CD4-positive, CD25-positive, alpha-beta regulatory T cell (primary cell): ENCODE measurements at places on chromosomes 2 and 18.

DNA sequence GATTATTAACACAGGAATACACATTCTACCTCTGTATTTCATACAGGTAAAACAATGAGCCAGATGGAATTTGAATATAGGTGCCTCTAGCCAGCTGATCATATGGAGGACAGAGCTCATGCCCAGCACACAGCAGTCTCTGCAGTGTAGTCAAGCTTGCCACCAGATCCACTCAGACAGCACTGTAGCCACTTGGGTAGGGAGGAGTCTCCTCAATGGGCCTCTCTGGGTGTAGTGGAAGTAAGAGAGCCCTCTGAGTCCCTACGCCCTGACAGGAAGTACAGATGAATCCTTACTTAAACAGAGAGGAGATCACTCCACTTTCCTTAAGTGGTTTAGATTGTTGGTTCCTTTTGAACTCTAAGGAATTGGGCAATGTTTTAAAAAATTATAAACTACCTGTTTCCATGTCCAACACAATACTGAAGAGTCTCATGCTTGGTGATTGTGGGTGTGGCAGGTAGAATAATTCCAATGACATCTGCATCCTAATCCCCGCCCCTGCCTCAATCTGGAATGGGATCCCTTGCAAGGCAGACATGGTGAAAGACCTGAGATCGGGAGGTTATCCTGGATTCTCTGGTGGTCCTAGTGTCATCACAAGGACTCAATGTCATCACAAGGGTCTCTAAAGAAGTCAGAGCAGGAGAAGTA is 23.0 kb upstream of the TMEM200C start:
- DNase-seq = no peak

DNA sequence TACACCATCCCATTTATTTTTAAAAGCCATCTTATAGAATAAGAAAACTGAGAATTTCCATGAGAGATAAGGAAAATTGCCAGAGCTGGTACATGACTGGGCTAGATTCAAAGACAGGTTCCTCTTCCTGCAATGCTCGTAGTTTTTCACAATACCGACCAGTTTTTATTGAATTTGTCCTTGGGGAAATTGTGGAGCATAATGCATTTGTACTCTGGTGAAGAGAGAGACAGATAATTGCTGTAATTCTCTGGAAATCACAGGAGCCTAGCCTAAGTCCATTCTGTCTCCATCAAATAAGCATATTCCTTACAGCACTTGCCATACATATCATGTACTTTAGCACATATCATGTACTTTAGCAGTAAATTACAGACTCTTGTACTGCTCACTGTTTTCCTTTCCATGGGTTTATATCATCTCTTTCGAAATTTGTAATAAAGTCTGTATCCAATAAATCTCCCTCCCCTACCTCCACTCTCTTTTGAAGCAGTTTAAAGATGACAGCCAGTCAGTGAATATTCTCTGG is 355.2 kb downstream of the CNTNAP5 start:
- DNase-seq = no peak

GRCh38 chr18:50629148-50629631 is 69.3 kb downstream of the MAPK4 start:
- no peak for DNase-seq

DNA sequence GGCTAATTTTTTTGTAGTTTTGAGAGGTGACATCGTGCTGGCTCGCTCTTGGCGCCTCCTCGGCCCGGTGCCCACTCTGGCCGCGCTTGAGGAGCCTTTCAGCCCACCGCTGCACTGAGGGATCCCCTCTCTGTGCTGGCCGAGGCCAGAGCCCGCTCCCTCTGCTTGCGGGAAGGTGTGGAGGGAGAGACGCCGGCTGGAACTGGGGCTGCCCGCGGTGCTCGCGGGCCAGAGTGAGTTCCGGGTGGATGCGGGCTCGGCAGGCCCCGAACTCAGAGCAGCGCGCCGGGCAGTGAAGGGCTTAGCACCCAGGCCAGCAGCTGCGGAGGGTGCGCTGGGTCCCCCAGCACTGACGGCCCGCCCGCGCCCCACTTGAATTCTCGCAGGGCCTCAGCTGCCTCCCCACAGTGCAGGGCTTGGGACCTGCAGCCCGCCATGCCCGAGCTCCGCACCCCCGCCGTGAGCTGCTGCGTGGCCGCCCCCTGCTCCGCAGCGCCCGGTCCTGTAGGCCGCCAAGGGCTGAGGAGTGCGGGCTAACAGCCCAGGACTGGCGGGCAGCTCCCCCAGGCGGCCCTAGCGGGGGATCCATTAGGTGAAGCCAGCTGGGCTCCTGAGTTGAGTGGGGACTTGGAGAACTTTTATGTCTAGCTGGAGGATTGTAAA is 113.2 kb upstream of the ZSWIM2 start:
- no peak for DNase-seq

GRCh38 chr18:47149457-47150028 is 757 bp downstream of the HDHD2 start:
- DNase-seq = no peak

- DNase-seq = no peak
Observed at GRCh38 chr2:6445156-6445555, 420.6 kb downstream of the CMPK2 start.

GRCh38 chr18:12455496-12455895 is 47.8 kb downstream of the PRELID3A start:
- DNase-seq = no peak

GRCh38 chr18:67651438-67651837 is 134.9 kb upstream of the DSEL start:
- no peak for DNase-seq

DNA sequence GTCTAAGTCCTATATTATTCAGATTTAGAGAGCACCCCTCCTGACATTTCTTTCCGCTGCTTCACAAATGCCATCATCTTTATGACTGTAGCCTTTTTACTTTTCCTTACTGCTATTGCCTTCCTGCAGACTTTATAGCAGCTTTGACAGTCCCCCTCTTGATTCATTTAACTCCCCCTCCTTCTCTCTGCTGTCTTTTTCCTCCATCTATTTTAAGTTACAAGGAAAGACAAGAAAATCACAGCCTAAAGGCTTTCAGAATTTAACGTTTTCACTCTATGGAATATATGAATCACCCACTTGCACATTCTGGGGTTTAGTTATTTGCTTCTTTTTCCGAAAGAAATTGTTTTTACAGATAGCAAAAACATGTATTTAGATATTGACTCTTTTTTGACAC is 183.4 kb upstream of the SETBP1 start:
- DNase-seq = no peak

GRCh38 chr2:175101514-175101913 is 66.5 kb downstream of the ATF2 start:
- DNase-seq = no peak

DNA sequence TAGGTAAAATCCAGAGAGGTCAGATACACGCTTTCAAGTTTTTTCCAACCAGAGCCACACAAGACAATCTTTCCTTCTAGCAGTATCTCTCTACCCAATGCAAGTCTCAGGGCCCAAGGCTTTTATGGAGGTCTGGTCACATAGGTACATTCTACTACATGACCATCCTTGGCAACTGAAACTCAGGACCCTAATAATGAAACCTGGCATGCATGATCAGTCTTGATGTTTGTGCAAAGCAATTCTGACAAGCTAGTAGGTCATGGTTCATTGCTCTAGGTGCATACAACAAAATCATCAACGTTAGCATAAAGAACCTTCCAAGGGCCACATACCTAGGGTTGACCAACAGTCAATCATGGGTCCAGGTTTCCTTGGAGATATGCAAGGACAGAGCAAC is 33.2 kb upstream of the CCDC88A start:
- DNase-seq = no peak

- DNase-seq = no peak
Observed at GRCh38 chr2:8857709-8858108, 20.3 kb upstream of the KIDINS220 start.

DNA sequence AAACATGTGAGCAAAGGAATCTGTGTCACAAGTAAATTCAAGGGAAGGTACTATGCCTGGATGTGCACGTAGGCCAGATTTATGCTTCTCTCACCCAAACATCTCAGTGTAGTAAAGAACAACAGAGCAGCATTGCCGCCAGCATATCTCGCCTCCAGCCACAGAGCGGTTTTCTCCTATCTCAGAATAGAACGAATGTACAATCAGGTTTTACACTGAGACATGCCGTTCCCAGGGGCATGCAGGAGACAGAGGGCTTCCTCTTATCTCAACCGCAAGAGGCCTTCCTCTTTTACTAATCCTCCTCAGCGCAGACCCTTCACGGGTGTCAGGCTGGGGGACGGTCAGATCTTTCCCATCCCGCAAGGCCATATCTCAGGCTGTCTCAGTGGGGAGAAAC is 175.3 kb downstream of the RPIA start:
- DNase-seq = no peak

DNA sequence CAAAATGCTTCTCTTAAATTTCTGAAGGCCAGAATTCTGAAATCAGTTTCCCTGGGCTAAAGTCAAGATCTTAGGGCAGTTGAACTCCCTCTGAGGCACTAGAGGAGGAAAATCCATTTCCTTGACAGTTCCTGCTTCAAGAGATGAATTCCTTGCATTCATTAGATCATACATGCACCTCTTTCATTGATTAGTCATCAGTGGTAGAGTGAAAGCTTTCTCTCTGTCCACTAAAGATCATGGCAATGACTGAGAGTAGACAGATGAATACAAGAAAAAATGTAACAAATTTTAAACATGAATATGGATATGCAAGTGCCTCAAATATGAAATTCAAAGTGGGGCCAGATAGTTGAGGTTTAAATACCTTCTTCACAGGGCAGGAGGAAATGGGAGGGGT is 693.4 kb upstream of the TMEFF2 start:
- DNase-seq = no peak

GRCh38 chr18:78558101-78558810 is 421.4 kb upstream of the SALL3 start:
- DNase-seq = no peak

DNA sequence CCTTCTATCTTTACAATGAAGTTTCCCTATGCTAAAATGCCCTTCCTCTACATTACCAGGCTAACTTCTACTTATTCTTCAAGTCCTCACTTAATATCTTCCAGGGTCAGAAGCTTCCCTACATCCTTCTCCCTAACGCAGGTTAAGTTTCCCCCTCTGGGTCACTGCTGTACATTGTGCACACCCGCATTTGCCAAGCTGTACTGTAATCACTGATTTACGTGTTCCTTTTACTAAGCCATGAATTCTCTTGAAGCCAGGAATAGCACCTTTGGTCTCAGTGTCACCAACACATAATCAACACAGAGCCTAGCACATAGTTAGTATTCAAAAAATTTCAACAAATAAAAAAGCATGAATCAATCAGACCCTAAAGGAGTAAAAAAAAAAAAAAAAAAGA is 22.3 kb downstream of the ACVR1 start:
- DNase-seq = no peak

- DNase-seq = no peak
Observed at GRCh38 chr2:182862091-182862490, 4.3 kb downstream of the FRZB start.
